Fibroblast of pulmonary artery (primary cell): ENCODE measurements at places on chromosomes 4 and X.
A peak's percentile ranks its signal among the peaks of the same experiment; 100 is the strongest.

- no peak for DNase-seq
Observed at GRCh38 chrX:128781506-128781905, 729.3 kb upstream of the ACTRT1 start.

DNA sequence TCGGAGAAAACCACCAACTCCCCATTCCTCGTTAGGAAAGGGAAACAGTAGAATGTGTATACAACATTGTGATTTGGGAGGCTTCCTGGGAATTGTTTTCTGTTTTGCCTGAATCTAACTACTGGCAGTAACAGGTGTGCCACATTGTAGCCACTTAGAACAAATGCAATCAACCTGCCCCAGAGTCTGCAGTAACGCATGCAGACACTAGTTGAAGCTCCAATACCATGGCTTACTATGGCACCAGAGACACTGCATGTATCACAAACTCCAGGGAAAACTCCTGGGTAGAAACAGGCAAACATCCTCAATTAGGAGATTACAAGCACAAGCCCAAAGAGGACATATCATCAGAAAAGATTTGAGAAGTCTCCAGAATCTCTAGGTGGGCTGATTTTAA is 154.2 kb upstream of the NEIL3 start:
- DNase-seq: no peak

- DNase-seq: no peak
Observed at GRCh38 chrX:66622209-66622608, 16.7 kb downstream of the EDA2R start.

DNA sequence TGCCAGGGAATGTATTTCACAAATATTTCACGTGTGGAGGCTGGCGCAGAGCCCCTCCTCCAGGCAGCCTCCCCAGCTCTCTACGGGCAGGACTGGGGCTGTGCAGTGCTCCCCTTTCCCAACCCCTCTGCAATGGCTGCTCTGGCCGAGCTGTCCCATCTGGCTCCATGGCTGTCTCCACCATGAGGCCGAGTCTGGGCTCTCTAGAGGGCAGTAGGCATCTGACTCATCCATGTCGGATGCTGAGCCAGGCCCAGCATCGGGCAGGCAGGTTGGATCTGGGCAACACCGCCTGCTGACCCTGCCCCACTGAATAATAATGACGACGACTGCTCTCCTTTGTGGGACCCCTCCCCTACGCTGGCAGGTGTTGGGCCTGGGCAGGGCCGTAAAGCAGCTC is 11.0 kb upstream of the SH3TC1 start:
- no peak for DNase-seq

GRCh38 chr4:103415801-103416200 is 217.7 kb upstream of the CENPE start:
- no peak for DNase-seq

DNA sequence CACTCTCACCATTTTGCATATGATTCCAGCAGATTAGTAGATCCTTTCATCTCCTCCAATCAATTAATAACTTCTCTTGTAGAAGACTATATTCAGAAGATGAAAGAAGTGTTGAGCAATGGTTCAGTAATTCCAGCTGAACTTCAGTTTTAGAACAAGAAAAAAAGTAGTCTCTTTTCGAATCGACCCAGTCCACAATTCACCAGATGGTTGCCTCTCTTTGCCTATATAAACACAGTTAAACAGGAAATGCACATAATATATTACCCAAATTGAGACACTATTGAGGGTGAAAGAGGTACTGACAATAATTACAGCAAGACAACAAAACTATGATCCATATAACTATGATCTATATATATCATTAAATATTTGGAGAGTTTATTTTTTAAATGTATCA is 16.8 kb upstream of the FAM241A start:
- no peak for DNase-seq

GRCh38 chr4:48410812-48411211 is 69.5 kb downstream of the SLAIN2 start:
- DNase-seq: no peak

GRCh38 chr4:29970626-29971025 is 749.5 kb upstream of the PCDH7 start:
- DNase-seq: peak; percentile 35

- peak; percentile 35 for DNase-seq
Observed at GRCh38 chr4:40040908-40041307, 15.7 kb upstream of the N4BP2 start.

DNA sequence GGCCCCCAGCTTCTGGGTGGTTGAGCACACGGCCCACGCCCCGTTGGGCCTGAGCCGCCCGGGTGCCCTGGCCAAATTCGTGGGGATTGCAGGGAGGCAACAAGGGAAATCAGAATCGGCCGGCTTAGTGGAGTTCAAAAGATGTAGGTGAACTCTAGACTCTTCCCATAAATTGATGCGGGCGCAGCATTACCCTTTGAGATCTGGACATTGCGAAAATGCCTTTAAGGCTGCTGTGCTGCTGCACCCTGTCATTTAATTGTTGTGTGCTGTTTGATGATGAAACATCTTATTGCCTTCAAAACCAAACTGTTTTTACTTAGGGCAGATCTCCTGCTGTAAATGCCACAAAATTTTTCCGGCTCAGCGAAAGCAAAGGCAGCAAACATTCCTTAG is 409 bp upstream of the MPP1 start:
- DNase-seq: peak; percentile 44

DNA sequence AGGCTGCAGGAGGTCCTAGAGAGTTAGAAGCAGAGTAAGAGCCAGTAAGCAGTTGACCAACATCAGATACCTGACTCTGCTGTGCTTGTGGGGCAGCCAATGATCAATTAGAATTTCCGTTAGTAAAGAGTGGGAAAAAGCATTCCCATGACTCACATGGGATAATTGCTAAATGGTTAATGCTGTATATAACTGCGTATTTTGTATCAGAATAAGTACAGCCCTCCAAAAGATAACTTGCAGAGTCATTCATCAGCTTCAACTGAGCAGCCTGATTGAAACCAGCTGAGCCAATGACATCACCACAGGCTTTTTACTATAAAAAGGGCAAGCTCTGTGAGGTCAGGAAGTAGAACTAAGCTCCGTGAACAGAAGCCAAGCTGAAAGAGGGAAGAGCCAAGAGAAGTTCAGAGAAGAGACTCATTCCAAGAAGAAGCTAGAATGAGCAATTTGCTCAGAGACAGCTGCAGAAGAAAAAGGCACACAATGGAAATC is 67.9 kb downstream of the PPP3CA start:
- DNase-seq: peak; percentile 99

DNA sequence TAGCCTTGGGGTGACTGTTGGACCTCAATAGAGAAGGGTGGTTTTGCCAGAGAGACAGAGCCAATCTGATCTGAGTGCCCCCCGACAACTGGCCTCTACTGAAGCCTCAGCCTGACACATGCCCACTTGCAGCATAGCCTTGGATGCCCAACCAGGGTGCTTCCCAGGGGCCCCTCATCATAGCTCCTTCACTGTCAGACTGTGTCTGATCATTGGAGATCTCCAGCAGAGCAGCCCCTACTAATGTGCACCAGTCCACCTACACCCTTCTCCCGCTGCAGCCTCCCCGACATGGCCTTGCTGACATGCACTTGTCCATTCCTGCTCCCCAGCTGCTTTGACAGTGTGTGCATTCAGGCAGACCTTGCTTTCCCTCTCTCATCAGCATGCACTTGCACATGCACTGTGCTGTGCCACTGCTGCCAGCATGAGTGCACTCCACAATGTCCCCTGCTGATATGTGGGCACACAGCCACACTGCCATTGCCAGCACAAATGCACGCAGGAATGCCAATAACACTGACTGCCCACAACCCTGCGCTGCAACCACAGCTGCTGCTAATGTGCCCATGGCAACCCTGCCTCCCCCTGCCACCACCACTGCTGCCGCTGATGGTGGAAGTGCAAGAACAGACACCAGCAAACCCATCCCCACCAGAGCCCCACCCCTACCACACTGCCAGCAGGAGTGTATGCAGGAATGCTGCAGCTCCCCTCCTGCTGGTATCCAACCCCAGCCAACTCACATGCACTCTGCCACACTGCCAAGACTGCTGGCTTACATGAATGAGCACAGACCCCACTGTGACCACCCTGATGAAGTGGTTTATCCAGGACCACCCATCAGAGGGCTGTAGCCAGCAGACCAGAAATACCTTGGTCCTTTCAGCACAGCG is 68.1 kb upstream of the ZMAT1 start:
- no peak for DNase-seq

- no peak for DNase-seq
Observed at GRCh38 chr4:10302096-10302495, 155.1 kb downstream of the ZNF518B start.

DNA sequence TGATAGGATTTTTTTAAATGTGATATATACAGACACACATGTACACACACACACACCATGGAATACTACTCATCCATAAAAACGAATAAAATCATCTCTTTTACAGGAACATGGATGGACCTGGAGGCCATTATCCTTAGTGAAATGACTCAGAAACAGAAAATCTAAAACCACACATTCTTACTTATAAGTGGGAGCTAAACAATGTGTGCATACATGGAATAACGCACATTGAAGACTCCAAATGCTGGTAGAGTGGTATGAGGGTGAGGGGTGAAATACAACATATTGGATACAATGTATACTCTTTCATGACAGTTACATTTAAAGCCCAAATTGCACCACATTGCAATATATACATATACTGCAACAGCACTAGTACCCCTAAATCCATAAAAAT is 120.2 kb upstream of the ADGRL3 start:
- no peak for DNase-seq
